T-cell (primary cell): ENCODE measurements at places on chromosomes 13 and 19. TPM values are rescaled to one million over a fixed set of nuclear protein-coding genes. Genes with fewer than 3 reads are reported as not detected.

GRCh38 chr13:23730251-23730650 lies 158.9 kb downstream of the MIPEP start:
- no peak overlapping the region for H3K4me3 ChIP-seq
- no peak for DNase-seq
- no peaks in the 10 kb centered on the region for H3K27me3 ChIP-seq
- no peaks in the 10 kb centered on the region for H3K36me3 ChIP-seq
- H3K27ac ChIP-seq: no peak overlapping the region
- H3K4me1 ChIP-seq: no peaks in the 10 kb centered on the region

DNA sequence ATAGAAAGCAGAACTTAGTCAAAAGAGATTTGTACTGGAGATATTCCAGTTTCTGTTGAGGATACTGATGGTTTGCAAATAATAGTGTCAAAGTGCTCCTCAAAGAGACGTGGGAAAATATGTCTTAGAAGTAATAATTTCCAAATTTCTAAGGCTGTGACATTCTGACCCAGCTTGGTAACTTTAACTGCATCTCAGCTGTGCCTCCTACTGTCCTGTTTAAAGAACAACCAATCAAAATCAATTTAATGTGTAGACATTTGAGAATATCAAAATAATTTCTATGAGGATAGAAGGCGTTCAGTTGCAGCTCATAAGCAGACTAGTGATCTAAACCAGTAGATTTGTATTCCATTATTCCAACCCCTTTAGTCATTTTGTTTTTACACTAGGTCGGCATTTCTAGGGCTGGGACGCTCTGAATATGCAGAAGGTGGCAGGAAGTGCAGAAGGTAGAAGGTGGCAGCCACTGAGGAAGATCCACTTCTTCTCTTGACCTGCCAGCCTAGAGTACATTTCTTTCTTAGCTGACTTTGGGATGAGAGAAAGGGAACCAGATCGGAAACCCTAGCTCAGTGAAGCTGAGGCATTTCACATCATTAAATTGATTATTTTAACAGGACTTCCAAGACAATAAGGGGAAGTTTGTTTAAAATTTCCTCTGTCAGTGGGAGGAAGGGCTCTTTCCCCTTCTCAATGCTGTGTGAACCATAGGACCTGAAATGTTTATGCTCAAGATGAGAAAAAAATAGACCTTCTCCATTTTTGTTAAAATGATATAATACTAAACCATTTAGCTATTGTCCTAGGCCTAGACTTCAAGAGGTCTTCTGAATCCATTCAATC lies 67.5 kb downstream of the COL4A1 start:
- H3K36me3 ChIP-seq: no peaks in the 10 kb centered on the region
- H3K27ac ChIP-seq: no peak overlapping the region
- H3K4me3 ChIP-seq: no peak overlapping the region
- no peak for DNase-seq
- peaks cover 15% of the 10 kb centered on the region for H3K27me3 ChIP-seq

DNA sequence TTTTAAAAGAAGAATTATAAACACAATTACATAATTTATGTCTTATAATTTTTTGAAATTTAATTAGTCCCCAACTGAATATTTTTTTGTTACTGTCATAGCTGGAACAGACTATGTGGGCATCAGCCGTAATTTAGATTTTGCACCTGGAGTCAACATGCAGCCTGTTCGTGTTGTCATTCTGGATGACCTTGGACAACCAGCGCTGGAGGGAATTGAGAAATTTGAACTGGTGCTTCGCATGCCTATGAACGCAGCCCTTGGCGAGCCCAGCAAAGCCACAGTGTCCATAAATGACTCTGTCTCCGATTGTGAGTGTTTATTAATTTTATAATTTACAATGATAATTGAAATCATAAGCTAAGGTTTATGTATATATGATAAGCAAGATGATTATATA lies 142.3 kb downstream of the STOML3 start:
- H3K27me3 ChIP-seq: no peaks in the 10 kb centered on the region
- no peak overlapping the region for H3K27ac ChIP-seq
- DNase-seq: no peak
- H3K36me3 ChIP-seq: no peaks in the 10 kb centered on the region

GRCh38 chr19:5863030-5863665 lies 7.2 kb downstream of the FUT5 start:
- H3K36me3 ChIP-seq: no peaks in the 10 kb centered on the region
- no peak for DNase-seq
- H3K27me3 ChIP-seq: no peaks in the 10 kb centered on the region
- H3K4me3 ChIP-seq: no peak overlapping the region
- no peak overlapping the region for H3K27ac ChIP-seq
- H3K4me1 ChIP-seq: no peaks in the 10 kb centered on the region

GRCh38 chr19:10133596-10133995 lies 13.9 kb upstream of the EIF3G start:
- no peak for DNase-seq
- H3K4me3 ChIP-seq: no peak overlapping the region
- H3K36me3 ChIP-seq: peaks cover 33% of the 10 kb centered on the region
- H3K27me3 ChIP-seq: no peaks in the 10 kb centered on the region
- no peak overlapping the region for H3K27ac ChIP-seq

The TMEM59L gene
- 0.38 TPM for total RNA-seq

The ZNF829 gene
- 7.2 TPM for total RNA-seq
